Activated T-cell treated with anti-CD3 and anti-CD28 coated beads for 48 hours (primary cell): ENCODE measurements at places on chromosomes 13 and 19.

DNA sequence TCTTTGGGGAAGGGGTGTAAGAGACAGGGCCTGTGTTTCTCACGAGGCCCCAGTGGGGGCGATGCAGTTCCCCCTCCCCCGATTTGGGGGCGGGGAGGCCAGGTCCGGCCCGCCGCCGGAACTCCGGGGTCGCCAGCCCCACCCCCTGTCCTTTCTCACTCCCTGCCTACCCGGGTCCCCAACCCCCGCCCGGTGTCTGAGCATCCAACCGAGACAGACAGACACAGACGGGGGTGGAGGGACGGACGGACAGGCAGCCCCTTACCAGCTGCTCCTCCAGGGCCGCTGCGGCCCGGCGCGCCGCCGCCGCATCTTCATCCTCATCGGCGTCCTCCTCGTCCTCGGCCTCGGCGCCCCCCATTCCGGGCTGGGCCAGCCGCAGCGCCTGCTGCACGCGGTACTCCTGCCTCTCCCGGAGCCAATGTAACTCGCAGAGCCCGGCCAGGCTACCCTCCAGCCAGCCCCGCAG is 397 bp downstream of the DACT3 start:
- no peak for DNase-seq

DNA sequence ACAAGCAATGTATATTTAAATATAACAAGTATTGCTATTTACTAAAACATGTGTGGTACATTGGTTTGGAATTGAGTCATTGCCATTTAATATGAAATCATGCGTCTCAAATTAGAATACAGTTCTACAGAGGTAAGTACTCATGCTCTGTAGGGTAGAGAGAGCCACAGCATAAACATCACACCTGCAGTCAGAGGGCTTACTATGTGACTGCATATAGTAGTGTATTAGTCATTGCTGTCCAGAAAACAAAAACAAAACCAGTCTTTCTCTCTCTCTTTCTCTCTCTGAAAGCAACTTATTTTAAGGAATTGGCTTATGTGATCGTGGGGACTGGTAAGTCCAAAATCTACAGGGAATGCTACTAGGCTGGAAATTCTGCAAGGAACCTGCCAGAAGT is 370.3 kb downstream of the GPC5 start:
- DNase-seq, result no peak

DNA sequence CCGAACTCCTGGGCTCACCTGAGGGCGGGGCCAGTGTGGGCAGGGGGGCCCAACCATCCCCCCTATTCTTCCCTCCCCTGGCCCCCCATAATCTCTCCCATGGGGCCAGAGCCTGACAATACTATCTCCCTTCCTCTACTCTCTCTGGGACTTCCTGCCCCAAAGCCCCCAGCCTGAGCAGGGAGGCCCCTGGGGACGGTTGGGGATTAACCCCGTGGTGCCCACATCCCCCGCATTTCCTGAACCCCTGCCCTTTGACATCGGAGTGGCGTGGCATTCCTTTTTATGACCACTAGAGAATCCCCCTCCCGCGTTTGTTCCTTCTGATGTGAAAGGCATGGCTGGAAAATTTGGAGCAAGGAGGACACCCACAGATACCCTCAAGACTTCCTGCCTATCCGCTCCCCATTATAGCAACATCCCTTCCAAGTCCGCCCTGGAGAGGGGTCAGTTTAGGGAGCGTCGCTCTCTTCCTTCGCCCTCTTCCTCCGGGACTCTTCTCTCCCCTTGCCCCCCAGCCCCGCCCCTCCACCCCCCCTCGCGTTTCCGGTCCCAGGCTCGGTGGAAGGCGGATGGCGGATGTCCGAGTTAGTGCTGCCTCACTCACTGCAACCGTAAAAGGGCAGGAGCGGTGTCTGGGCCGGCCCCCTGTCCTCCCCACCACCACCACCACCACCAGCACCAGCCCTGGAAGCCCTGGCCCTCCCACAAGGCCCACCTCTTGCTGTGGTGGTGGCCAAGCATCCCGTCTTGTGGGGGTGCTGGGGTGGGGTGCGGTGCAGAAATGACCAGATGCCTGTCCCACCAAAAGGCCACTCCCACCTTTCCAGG is 1.8 kb downstream of the VASP start:
- DNase-seq, result no peak

DNA sequence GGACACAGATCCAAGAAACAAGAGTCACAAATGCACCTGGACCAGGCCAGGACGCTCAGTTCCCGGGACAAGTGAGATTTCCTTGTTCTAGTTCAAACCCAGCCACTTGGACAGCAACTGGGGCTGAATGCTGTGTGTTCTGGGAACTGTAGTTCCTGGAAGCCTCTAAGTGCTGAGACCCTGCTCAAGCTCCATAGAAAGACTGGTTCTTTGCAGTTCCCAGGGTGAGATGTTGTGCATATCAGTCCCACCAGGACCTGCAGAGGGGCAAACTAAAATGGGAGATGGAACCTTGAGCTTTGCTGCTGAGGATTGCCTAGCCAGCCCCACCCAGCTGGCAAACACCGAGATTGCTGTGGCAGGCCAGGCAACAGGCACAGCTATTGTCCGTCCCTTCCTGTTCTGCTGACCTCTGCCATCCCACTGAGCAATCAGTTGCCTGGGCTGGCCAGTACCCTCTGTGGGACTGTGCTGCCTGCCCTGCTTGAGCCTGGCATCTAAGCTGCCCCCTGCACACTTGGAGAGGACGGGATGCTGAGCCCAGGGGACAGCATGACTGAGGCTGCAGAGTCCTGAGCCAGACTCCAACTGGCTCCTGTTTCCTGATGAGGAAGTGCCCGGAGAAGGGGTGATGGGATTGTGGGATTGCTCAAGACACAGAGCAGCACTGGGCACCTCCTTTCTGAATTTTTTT is 1.4 kb upstream of the GIPC1 start:
- DNase-seq, result no peak

DNA sequence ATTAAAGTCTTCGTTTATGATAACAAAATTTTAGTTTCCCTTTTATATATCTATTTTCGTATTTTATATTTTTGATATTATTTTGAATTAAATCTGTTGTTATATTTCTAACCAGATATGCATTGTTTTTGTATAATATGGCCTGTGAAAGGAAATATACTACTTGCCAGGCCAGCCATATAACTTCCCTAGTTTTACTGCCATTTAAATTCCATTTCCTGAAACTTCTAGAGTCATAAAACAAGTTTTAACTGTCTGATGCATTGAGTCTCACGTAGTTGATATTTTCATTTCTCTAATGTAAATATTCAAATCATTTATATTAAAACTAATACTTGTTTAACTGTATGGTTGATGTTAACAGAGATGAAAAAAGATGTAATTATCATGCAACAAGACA is 13.5 kb downstream of the ESD start:
- DNase-seq, result no peak

GRCh38 chr13:87147076-87147475 is 524.1 kb upstream of the SLITRK5 start:
- no peak for DNase-seq

DNA sequence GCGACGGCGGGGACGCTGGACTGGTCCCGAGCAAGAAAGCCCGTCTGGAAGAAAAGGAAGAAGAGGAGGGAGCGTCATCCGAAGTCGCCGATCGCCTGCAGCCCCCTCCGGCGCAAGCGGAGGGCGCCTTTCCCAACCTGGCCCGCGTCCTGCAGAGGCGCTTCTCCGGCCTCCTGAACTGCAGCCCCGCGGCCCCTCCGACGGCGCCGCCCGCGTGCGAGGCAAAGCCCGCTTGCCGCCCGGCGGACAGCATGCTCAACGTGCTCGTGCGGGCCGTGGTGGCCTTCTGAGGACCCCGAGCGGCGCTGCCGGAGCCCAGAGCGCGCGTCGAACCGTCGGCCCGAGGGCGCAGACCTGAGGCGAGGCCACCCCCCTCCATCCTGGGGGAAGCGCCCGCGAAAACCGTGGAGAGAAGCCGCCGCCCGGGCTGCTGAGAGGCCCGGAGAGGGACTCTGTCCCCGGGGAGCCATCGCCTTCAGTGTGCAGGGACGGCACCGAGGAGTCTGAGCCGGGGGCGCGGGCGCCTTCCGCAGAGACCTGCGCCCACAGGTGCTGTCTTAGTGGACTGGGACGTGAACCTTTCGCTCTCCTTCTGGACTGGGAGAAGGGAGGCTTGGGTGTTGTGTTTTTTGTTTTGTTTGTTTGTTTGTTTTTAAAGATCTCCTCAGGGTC is 3.5 kb downstream of the IER2 start:
- no peak for DNase-seq

GRCh38 chr19:14187561-14187960 is 18.4 kb downstream of the ADGRL1 start:
- DNase-seq, result no peak

GRCh38 chr13:113090415-113090770 is 15.2 kb upstream of the F7 start:
- DNase-seq, result no peak

DNA sequence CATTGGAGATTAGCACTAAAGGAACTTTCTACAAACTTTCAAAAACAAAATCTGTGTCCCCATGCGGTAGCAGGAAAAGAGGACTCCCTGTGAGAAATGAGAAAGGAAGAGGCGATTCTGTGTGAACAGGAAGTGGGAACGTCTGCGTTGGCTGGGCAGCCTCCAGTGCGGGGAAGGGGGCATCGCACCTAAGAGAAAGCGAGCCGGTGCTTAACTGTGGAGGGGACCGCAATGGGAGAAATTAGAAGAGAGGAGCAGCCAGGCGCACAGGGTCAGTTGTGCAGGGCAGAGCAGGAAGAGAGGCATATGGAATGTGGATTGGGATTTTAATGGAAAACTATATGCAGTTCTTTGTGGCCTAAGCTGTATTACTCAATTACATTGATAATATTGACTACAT is 77.4 kb upstream of the DOCK9 start:
- DNase-seq, result no peak

DNA sequence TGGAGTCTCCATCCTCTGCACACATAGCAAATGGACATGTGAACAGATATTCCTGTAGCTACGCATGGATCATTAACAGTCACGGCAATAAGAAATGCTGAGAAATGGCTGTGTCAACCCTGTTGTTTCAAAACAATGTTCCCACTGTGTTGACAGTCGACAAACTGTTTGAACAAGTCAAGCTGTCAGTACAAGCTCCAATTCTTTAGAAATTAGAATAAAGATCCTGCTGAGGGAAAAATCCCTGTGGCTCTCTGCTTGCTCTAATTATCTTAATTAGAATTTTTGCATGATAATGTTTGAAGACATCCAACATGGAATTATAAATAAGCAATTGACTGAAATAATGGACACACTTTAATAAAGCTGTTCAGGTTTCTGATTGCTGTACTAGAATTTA is 37.9 kb upstream of the CPB2 start:
- DNase-seq, result no peak
